ENCODE measurements at places on chromosomes 5 and 9.

DNA sequence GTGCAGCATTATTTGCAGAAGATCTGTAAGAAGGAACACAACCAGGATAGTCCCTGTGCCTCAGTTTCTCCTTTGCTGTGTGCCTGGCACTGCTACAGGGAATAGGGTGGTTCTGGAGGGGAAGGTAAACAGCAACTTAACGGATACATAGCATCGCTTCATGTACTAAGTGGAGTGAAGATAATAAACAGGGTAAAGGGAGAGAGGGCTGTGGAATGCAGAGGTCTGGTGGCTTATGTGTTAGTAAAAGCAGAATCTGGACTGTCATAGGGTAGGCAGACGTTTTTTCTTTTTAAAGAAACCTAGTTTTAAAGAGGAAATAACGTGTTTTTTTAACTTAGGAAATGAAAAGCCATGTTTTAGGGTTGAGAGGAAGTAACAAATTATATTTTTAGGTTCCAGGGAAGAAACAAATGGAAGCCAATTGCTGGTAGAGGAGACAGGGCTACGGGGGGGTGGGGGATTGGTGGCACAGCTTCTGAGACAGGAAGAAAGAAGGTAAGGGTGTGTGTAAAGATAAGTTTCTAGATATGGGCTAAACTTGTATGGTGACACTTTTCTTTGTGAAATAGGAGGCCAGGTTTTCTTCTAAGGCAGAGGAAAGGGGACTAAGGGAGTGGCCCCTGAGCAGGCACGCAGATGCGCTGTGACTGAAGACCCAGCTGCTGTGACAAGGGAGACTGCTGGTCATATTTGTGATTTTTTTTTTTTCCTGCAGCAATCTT is 1.3 kb downstream of the GNG10 start:
- no peak for DNase-seq

- peak; percentile 87 for DNase-seq
These were observed 72.4 kb upstream of the CXCL14 start for GRCh38 chr5:135651156-135651555.

GRCh38 chr9:21903380-21903965 is 90.7 kb downstream of the CDKN2A start:
- DNase-seq = no peak

GRCh38 chr5:68543212-68543611 is 327.7 kb downstream of the PIK3R1 start:
- DNase-seq = no peak

DNA sequence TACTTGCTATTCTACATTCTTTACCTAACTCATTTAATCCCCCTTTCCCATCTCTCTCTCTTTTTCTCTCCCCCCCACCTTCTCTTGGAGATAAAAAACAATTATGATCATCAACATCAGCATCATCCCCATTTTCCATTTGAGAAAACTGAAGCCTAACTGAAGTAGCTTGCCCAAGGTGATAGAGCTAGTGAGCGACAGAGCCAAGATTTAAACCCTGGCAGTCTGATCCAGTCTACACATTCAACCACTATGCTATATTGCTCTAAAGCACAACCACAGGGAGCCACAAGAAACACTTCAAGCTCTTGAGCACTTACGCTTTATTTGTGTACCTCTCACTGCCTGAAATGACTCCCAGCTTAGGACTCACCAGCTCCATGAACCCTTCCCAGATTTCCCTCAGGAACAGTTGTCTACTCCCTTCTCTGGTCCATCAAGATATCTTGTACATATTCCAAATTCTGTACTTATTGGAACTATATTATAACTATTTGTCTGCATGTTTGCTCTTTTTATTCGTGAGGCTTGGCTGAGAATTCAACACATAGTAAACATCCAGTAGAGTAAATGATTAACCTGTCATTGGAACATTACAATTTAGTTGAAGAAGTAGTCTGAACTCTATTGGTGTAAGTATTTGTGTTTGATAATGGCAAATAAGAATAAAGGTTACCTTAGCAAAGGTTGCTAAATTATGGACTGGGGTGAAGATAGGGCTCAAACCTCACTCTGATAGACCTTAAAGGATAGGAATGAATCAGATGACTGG is 164.8 kb downstream of the EFNA5 start:
- no peak for DNase-seq

DNA sequence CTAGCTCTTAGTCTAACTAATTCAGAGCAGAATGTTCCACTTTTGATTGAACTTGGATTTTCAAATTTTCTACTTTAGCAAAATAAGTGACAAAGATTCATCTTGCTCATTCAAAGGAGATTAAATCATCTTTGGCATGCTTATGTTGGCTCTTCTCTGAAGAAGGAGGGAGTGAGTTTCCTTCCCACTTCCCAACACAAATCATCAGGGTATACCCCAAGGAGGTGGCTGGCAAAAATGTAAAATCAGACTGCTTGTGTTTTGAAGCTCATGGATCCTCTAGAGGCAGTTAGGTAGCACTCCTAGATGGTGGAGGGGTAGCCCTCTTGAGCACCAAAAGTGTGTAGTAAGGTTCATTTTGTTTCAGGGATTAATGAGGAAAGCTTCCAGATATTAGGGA is 343.1 kb downstream of the OSTF1 start:
- DNase-seq = no peak

DNA sequence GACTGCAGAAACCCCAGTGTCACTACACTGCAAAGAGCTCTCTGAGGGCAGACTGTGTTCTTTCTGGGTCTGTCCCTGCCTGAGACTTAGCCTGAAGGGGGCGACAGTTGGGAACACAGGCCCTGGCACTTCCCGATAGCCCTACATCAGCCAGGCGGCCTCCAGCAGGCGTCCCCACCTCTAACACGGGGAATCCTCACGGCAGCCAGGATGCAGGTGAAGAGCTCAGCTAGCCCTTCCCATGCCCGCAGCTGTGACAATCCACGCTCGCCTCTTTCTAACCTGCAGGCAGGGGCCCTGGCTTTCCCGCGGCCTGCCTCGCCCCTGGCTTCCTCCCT is 5.9 kb downstream of the MED22 start:
- DNase-seq = no peak
